ENCODE measurements at places on chromosomes 13 and 19.

DNA sequence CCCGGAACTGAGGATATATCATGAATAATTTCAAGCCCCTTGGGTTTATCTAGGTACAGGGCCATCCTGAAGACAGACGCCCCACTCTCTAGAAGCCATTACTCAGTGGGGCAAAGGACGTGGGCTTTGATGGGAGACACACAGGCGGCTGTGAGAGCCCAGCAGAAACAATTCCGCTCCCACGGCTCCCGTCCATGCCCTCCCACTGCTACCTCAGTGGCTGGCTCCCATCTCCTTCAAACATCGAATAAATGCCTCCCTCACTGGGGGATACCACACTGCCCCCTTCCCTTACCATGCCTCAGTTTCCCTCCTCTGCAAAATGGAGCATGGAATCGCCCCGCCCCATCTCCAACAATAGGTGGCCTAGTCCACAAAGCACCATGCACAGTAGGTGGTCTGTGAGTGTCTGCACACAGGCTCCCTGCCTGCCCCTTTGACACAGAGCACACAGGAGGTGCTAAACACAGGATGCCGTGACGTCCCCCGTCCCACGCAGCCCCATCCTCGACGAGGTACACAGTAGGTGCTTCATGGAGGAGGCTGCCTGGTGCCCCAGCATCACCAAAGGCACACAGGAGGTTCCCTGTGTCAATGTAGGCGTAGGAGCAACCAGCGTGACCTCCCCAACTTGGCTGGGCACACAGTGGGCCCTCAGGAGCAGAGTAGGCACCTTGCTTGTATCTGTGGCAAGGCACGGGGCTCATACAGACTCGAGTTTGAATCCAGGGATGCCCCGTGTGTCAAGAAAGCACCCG lies 46.0 kb downstream of the PTPRS start:
- DNase-seq: no peak

DNA sequence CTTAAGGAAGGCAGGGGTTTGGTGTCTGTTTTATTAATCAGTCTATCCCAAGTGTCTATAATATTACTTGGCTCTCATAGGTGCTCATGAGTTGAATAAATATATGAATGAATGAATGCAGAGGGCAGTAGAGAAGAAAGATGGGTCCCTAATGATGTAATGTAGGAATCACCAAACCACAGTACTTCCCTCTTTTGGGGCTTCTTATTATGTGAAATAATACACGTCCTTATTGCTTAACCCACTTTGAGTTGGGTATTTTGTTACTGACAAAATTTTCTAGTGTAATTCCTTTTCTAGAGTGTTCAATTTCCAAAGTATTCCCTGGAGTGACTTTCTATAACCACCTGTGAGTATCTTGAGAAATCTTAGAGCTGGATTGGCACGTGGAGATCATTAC lies 13.2 kb downstream of the KLK5 start:
- DNase-seq: no peak

DNA sequence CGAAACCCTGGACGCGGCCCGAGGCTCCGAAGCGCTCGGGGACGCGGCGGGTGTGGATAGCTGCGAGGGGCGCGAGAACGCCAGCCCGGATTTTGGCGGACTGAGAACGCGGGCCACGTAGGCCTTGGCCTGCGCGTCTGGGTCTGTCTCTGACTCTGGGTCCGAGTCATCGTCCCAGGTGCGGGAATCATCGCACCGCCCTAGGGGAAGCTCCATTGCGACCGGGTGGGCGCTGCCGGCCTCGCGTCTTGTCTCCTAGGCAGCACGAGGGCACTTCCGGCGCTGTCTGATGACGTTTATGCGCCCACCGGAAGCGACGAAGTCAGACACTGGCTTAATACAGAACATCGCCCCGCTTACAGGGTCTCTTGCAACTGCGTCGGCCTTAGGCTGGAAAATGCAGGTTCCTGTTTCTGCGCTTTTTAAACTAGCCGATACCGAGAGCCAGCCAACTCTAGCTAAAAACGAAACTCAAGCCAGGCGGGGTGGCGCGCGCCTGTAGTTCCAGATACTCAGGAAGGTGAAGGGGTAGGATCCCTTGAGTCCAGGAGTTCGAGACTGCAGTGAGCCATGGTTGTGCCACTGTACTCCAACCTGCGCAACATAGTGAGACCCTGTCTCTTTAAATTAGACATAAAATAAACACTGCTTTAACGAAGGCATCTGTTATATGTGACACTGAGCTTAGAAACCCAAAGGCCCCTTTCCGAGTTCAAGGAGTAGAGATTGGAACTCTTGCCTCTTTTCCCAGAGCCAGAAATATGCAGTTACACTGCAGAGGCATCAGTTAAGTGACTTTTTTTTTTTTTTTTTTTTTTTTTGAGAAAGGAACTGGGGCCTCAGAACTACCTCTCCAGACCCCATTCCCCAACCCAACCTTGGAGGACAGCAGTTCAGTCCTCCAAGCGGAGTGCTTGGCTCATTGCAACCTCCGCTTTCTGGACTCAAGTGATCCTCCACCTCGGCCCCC lies at the start of gene FBXW9:
Gene FBXW9, minus strand, starts transcription at position 266 of the 970 bp plus-strand sequence. Its CDS starts 50 bp downstream, at position 216.
- DNase-seq: peak; percentile 90

DNA sequence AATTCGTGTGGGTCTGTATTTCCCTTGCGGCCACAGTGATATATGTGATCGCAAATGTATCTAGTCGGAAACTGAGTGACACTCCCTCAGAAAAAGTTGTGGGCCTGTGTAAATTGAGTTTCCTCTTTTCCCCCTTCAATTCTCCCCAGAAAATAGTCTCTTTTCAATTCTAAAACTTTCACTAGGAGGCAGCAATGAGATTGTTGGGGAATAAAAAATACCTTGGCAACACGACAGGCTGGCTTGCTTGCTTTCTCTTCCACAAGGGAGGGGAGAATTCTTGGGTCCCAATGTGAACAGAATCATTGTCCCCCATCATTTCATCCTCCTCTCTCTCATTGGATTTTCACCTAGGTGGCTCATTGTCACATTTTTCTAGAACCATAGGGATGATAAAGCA lies 3.7 kb upstream of the SOX21 start:
- no peak for DNase-seq

- peak; percentile 88 for DNase-seq
Observed at GRCh38 chr19:58059003-58059670, at the start of gene ZNF135. Gene ZNF135, plus strand, starts transcription at chr19:58059282. Its CDS starts 721 bp downstream, at chr19:58060003.

GRCh38 chr13:53200498-53201453 lies 172.2 kb downstream of the OLFM4 start:
- no peak for DNase-seq

- peak; percentile 80 for DNase-seq
Observed at GRCh38 chr19:49148784-49149651, 6.2 kb downstream of the HRC start.

Data from caudate nucleus (tissue), 63 donors.